ENCODE measurements at places on chromosomes 2 and 18. TPM values are rescaled to one million over a fixed set of nuclear protein-coding genes. Genes with fewer than 3 reads are reported as not detected.

The MARS2 gene
- 5.2 TPM for polyA plus RNA-seq

The HOXD3 gene
- polyA plus RNA-seq = 0.18 TPM

The POTEF gene
- 0.02 TPM for polyA plus RNA-seq

The CAVIN2 gene
- 67.5 TPM for polyA plus RNA-seq

All from lung (tissue), 17 donors.